ENCODE measurements at places on chromosomes 6 and 20.

- DNase-seq, result no peak
Observed at GRCh38 chr6:73109659-73110058, 115.6 kb downstream of the KHDC1L start.

GRCh38 chr6:2738373-2738979, 12.2 kb downstream of the MYLK4 start:
- DNase-seq, result no peak

GRCh38 chr6:26272171-26272637, 92.8 kb upstream of the BTN3A2 start:
- DNase-seq, result peak; percentile 30

GRCh38 chr6:134730013-134730412, 219.9 kb downstream of the ALDH8A1 start:
- DNase-seq, result no peak

DNA sequence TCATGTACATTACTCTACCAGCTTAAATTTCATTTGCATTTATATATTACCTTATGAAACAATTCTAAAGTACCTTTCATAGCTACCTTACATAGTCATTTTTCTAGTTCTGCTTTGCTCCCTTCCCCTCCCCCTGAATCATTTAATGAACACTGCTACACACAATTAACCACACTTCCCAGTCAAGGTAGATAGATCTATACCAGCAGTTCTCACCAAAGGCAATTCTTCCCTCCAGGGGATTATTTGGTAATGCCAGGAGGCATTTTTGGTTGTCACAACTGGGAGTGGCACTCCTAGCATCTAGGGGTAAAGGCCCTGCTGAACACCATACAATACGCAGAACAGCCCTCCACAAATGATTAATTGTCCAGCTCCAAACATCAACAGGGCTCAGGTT, 143.9 kb upstream of the SHLD1 start:
- DNase-seq, result no peak

DNA sequence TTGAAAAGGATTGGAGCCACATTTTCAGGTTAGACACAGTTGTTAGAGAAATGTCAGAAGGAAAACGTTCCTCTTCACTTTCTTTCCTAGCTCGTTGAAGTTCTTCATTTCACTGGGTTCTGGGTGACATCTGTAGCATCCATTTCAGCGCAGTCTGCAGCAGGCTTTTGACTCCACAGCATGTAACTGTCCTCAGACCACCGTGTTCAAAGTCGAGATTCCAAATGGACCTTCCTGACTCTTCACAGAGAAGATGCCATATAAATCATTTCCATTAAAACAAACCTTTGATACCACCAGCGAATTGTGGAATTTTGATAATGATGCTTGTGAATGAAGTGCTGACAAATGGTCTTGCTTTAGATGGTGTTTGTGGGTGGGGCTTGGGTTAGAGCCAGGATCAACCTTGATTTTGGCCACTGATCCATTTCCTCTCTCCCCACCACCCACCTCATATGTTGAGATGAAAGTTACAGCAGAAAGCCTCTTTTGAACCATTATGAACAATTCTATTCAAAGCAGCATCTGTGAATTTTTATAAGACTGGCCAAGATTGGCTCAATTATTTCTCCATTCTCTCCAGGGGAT, 185.3 kb upstream of the PREP start:
- DNase-seq, result no peak

- peak; percentile 69 for DNase-seq
Observed at GRCh38 chr6:26205161-26205624, 118.0 kb downstream of the HFE start.

- no peak for DNase-seq
Observed at GRCh38 chr6:2718334-2719092, 32.2 kb downstream of the MYLK4 start.

- no peak for DNase-seq
Observed at GRCh38 chr20:61350500-61351250, 98.6 kb downstream of the CDH4 start.

DNA sequence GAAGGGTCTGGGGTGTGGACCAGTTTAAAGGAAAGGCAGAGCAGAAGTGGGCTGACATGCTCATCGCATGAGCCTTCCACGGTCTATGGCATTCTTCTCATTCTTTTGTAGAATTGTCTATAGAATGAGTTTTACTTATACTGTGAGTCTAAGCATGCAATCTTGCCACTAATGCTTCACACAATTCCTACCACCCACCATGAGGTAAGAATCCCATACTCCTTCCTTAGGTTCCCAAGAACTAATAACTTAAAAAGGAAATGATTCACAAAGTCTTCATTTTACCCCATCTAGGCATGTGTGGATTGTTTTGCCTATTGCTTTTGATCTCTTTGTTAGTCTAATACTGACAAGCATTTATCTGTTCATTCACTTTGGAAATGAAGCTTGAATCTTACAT, 195.2 kb downstream of the LY86 start:
- no peak for DNase-seq

DNA sequence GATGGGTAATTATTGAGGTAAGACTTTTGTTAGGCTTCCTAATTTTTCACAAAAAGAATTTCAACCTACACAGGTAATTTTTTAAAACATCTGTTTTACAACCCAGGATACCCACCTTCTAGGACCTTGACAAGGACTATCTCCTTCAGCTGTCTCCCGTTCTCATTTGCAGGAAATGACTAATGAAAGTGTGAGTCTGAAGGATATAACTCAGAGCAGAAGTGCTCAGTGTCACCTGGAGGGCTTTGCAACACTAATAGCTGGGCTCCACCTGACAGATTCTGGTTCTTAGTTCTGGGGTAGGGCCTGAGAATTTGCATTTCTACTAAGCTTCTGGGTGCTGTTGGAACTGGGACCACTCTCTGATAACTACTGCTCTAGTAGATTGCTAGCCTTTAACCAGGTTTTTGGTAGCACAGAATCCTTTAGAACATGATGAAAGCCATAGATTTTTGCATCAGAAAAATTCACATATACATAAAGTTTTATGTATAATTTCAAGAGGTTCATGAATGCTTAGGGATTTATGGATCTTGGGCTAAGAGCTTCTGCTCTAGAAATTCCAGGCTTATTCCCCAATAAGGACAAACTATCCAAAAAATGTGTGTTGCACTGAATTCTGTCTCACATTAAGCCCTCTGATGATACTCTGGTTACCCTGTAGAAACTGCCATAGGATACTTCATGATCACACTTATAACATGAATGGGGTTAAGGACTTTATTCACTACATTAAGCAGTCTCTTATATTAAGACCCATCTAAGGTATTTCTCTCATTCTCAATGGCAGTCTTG, 30.3 kb downstream of the AK9 start:
- DNase-seq, result no peak

DNA sequence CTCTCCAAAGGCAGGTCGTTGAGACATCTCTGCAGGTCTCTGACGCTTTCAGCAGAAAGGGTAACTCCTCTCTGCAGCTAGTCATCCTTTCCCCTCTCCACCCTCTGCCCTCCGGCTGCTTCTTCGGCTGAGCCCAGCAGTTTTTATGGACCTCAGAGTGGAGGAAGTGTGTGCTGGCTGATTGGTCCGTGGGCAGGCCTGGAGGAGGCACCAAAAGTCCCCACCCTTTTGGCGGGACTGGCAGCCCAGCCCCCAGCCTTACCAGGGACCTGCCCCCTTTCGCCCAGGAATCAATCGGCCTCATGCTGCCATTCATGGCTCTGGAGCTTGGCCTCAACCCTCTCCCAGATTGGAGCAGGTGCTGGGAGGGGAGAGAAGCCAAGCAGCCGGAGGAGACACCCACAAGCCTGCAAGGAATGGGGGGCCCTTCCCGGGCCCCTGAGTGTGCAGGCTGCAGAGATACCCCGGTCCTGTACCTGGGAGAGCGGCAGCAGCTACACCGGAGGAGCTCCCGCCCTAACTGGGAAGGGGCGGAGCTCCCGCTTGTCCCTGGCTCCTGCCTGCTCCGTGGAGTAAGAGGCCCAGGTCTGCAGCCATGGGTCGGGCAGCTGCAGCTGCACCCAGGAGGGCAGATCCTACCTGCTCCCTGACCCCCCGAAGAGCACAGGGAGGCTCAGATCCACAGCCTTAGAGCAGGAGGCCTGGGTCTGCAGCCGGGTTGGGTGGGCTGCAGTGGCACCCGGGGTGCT, 170.3 kb upstream of the SOX4 start:
- DNase-seq, result no peak

- DNase-seq, result no peak
Observed at GRCh38 chr6:167570460-167571400, 245.8 kb downstream of the TTLL2 start.

DNA sequence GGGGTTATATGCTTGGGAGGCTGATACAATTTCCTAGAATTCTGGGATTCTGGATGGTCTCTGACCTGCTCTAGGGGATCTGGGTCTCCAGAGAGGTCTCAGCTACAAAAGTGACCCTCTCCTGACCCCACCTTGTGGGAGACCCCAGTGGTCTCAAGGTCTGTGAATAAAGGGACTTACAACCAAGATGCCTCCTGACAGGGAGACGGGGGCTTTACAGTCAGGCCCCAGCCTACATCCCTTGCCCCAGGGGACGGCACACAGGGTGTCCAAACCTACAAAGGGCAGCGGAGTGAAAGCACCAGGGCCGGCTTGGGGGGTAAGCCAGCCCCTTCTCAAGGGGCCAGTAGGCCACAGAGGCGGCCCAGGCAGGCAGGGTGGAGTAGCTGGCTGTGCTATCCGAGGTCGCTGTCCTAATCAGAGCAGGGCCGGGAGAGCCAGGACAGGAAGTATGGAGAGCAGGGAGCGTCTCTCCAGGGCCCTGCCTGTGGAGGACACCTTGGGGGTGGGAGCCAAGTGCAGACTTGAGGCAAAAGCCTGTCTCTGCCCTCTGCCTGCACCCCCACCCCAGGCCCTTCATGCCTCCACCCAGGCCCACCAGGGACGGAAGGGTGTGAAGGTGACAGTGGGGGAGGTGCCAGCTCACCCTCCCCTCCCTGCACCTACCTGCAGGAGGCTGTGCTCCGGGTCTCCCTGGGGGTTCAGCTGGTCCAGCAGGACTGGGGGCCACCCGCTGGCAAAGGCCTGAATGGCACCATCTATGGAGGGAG, 3.5 kb downstream of the GFRA4 start:
- no peak for DNase-seq

DNA sequence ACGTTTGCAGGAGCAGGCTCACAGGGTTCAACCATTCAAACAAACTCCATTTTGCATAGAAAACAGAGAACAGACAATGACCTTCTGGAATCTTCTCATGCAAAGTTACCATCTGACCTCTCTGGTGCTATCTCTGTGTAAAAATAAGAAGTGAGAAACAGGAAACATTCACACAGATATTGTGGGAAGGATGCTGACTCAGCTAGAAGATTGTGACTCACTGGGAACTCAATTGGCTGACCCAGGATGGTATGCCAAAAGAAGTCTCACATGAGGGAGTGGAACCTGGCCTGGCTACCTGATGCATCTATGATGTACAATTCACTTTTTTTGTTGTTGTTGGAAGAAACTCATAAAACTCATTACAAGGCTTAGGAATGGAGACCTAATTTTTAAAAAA, 61.1 kb upstream of the TBX18 start:
- no peak for DNase-seq

GRCh38 chr6:168169624-168170023, 90.6 kb upstream of the FRMD1 start:
- no peak for DNase-seq

- peak; percentile 99 for DNase-seq
Observed at GRCh38 chr6:31620586-31621319, at the start of gene PRRC2A. Gene PRRC2A, plus strand, starts transcription at chr6:31620715. Its CDS starts 2,075 bp downstream, at chr6:31622790.

- DNase-seq, result no peak
Observed at GRCh38 chr20:54502179-54502578, 26.8 kb downstream of the DOK5 start.

DNA sequence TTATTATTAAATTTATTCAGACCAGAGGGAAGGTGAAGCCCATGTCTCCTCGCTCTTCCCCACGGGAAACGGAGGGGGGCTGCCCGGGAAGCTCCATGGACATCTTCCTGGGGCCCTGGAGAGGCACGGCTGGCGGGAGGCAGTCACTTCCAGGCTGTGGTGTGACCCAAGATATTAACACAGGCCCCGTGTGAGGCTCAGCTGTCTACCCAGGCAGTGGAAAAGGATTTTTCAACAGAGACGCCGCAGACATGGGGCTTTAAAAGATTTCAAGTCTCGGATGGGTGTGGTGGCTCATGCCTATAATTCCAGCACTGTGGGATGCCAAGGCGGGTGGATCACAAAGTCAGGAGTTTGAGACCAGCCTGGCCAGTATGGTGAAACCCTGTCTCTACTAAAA, 117.9 kb downstream of the ERMARD start:
- no peak for DNase-seq

GRCh38 chr6:43768983-43769525, 957 bp upstream of the VEGFA start:
- DNase-seq, result no peak

- no peak for DNase-seq
Observed at GRCh38 chr20:46355778-46356177, 47.5 kb upstream of the CDH22 start.

- no peak for DNase-seq
Observed at GRCh38 chr6:73719046-73719445, 23.0 kb downstream of the CD109 start.

DNA sequence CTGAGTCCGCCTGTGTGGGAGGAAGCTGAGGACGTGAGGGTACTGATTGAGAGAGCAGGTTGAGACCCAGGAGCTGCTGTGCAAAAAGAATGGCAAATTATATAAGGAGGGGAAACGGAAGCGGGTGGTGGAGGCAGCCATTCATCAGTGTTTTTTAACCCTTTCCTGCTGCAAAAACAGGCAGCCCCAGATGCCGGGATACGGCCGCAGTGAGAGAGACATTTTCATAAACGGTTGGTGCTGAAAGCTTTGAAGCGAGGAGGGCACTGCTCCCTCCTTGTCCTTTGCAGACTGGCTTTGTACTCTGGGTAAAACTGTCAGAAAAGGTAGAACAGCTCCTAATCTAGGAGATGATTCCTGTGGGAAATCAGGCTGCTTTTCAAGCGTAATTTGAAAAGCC, 56.4 kb downstream of the TTI1 start:
- no peak for DNase-seq

DNA sequence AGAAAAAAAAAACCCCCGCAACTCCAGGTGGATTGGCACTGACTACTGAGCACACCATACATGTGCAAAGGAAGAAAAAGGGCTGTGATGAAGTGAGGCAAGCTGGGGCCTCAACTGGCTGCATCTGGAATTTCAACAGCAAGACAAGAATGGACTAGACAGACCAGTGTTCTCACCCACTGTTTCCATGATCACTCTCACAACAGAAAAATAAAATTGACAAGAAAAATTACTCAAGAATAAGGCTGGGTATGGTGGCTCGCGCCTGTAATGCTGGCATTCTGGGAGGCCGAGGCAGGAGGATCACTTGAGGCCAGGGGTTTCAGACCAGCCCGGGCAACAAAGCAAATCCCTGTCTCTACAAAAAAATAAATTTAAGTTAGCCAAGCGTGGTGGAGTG, 18.8 kb downstream of the ZNF217 start:
- no peak for DNase-seq
